ENCODE measurements at places on chromosomes 12 and 14.

GRCh38 chr12:28611449-28611848 is 421.2 kb downstream of the CCDC91 start:
- no peak for DNase-seq

DNA sequence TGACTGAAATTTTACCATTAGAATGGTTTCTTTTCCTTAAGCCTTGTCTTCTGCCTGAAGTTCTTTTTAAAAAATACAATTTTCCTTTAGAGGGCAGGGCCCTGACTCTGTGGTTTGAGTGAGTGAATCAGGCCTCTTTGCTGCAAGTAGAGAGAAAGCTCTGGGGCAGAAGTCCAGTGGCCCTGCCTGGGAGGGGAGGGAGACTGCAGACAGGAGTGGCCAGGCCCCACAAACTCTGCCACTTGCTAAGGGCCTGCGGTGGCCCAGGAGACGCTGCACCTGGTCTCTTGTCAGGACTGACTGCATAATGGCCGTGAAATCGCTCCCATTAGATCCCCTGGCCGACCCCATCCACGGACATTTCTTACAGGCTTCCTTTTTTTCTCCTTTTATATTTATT is 25.5 kb downstream of the TSPAN11 start:
- DNase-seq, result no peak

DNA sequence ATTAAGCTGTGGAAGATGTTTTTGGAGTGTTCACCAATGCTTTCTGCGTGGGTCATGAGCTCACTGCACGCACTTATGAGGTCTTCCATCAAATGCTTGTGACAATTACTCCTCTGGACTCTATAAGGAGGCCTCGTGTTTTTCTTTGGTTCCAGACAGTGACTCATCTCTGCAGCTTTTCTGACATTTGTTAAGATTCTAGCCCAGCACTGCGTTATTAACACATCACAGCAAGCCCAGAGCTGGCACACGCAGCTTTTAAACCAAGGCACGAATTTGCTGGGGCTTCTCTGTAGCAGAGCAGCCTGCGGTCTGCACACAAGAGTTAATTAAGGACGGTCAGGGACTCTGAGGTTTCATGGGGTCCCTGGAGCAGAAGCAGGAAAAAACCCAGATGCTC is 16.9 kb downstream of the MEG3 start:
- DNase-seq, result no peak

DNA sequence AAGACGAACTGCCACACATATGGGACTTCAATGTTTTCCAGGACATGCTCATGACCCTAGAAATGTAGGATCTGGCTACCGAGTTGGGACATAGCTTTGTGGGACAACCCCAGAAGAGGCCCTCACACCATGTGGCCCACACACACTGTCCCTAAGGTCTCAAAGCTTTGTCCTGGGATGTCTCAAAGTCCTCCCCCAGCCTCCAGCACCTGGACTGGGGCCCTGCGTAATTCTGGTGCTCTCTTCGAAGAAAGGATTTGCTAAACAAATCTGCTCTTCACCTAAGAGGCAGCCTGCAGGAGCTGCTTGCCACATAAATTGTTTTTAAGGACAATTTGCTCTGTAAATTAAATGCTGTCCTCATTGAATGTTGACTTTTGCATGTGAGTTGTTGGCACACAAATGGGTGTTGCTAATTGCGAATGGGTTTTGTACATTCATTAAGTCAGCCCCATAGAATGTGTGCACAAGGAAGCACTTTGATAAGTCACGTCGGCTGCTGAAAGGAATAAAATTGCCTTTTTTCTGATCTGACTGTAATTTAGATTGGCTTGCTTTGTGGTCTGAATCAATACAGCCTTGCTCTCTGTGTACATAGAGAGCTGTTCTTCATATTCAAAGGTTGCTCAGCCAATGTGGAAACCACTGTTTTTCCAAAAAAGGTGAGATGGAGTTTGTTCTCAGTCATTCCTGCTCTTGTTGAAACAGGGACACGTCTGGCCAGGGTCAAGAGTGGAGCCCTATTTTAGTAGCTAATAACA is 161.6 kb upstream of the PWP1 start:
- no peak for DNase-seq

DNA sequence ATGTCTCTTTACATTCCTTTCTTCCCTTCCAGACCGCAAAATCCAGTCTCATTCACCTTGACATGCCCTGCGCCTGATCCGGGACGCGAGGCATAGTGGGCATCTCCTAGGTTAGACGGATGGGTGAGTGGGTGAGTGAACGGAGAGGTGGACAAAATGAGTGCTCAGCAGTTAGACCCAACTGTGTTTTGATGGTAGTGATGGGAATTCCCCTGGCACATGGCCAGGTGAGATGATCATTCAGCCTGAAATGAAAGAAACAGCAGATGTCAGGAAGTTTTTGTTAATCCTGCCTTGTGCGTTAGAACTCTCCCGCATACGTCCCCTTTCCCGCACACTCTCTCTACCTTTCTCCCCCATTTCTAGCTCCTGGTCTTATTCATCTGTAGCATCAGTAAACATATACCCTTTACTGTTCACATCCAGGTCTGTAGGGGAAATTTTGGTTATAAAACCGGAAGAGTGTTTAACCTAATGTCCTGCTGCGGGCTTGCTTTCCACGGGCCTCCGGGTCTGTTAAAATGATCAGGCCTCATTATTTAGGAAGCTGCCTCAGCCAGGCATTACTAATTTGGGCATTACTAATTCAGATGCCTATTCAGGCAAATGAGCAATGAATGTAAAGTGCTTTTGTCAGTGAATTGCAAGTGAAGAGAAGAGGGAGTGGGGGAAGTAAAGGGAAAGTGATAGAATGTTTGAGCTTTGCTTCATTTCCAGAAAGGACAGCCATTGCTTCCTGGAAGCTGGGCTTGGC is 172.8 kb downstream of the ETV6 start:
- DNase-seq, result peak; percentile 72

DNA sequence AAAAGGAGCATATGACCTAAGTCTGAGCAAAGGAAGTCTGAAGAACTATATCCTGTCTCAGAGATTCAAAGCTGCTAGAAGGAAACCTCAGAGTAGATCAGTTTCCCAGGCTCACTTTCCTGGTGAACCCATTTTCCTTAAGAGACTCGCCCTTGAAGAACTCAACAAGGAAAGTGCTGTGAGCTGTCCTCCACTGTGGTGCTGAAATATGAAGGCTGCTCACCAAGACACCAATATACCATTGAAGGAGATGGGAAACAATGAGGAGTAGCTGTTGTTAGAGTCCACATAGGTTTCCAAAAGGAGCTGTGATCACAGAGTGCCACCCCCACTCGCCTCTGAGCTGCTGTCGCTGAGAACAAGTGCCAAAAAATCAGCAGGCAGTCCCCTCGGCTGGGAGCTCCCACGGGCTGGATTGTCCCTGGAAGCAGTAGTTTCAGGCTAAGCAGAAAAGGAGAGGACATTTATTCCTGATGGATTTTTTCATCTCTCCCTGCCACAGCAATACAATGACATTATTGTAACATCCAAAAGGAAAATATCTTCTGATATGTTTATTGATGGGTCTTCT is 282.1 kb downstream of the RPS29 start:
- DNase-seq, result no peak

DNA sequence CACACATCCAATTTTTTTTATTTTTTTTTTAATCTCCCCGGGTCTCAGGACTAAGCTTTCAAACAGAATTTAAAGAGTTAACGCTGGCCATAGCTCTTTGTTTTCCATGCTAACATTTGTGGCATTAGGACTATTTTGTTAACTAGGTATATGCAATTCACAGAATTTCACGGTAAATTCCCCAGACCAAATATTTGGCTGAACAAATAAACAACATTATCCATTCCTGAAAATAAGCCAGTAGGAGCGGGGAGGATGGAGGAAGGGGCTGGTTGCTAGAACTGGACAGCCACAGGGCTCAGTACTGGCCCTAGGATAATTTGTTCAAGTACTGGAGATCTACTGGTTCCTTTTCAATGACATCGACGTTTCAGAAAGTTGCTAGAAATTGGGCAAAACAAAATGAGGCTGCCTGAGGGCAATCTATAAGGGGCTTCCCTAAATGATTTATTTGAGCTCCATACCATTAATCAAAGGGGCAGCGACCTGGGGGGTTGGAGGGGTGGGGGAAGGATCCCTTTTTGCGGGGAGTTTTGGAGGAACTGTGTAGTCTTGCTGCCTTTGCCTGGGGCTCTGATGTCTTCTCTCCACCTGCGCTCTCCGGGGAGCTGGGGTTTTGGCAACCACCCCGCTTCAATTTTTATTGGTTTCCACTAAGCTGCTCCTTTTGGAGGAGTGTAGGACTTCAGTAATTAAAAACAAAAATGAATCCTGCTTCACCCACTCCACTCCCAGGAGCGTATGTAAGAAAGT is 9.0 kb downstream of the BMP4 start:
- DNase-seq, result no peak

DNA sequence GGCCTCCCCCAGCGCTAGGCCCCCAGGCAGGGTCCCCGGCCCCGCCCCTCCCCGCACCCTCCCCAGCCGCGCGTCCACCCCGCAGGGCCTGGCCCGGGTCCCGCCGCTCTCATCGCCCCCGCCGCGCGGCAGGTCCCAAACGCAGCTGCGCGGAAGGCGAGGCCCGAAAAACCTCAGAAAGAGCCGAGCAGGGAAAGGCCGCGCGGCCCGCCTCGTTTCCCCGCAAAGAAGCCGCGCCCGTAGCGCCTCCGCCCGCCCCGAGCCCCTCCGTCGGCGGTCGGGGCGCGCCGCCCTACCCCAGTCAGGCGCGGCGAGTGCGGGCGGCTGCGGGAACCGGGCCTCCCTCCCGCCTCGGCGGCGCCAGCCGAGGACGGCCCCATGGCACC is 324 bp downstream of the POLE start:
- no peak for DNase-seq

DNA sequence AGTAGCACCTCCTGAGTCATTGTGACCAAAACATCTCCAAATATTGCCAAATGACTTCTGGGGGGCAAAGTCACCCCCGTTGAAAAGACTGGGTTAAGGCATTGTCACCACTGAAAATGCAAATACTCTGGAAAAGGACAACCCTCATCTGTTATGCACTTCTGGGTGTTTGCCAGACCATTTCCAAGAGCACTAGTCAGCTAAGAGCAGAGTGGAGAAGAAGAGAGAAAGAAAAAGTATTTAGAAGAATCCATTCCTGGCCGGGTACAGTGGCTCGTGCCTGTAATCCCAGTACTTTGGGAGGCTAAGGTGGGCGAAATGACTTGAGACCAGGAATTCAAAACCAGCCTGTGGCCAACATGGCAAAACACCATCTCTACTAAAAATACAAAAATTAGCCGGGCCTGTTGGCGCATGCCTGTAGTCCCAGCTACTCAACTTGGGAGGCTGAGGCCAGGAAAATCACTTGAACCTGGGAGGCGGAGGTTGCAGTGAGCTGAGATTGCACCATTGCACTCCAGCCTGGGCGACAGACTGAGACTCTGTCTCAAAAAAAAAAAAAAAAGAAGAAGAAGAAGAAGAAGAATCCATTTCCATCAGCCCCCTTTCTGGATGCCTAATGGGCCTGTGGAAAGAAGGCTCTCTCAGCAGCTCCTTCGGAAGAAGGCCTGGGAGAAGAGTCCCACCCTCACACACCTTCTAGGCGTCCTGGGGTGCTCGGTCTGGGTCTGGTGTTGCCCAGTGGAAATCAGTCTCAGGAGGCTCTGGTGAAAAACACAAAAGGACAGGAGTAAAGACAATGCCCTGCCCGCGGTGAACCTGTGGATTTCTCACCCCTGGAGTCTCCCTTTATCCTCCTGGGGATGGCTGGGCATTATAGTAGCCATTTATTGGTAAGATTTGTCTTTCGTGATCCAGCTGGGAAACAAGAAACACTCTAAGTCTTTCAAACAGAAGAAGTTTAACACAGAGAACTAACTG is 3.5 kb upstream of the LTBR start:
- no peak for DNase-seq

DNA sequence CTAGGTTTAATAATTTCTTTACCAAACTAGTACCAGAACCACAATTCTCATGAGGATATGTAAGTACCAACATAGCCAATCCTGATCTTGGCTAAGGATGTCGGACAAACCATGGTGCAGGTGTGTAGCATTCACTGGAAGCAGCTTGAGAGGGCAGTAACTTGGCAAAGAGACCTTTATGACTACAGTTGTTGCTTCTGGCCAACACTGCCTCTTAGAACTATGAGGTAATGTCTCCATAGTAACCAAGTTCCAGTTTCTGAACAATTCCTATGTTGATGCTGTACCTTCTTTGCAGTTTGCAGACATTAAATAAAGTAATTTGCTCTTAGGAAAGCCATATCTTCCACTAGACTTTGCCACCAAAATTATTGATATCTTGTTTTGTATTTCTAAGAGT is at the start of gene LMNTD1:
TSS of gene LMNTD1 (minus strand) at position 186 of the 400 bp plus-strand sequence. CDS start 324 bp downstream, outside the sequence.
- no peak for DNase-seq

All from activated T-cell treated with anti-CD3 and anti-CD28 coated beads, Interleukin-2, amount 50 U/mL, for 72 hours (primary cell).